T-helper 1 cell (primary cell): ENCODE measurements at places on chromosomes 12 and 14.

DNA sequence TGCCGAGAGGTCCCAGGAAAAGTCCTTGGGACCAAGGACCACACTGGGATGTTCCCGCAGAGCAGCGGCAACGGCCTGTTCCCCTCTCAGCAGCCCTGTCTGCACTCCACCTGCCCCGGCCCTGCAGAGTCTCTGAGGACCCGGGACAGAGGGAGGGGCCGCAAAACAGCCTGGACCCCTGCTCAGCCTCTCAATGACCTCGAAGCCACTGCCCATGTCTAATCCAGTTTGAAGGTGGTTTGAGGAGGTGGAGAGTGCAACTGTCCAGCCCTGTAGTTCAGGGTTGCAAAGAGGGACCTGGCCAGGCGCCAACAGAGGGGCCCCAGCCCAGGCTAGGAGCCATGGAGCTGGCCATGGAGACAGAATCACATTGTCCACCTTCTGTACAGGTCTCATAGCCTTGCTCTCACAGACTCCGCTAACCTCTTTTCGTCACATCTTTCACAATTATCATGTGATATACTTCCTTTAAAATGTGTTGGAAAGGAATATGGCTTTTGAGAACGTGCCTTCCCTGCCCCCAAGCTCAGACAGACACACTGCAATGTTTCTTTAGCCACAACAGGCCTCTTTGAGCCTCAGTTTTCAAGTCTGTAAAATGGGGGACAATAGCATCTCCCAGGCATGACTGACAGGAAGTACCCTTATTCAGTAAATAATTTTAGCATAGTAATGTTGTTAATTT lies 49.3 kb downstream of the ACTN1 start:
- DNase-seq = no peak

DNA sequence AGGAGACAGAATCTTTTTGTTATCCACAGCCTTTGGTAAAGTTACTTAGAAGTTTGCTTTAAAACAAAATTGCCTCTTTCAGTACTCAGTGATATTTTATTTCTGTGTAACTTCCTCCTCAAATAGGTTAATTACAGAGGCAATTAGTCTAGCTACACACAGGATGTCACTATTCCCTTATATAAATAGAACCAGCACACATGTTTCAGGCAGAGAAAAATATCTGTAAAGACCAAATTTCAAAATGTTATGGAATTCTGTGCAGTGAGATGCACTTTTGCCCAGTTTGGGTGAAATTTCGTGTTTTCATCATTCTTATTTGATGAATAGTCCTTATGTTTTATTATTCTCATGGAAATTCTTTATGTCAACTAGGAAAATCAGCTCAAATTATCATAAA lies 410.6 kb upstream of the SOX5 start:
- no peak for DNase-seq

- no peak for DNase-seq
Measured at GRCh38 chr12:66203820-66204219, 14.8 kb downstream of the IRAK3 start.

- no peak for DNase-seq
Measured at GRCh38 chr12:119940897-119941296, 48.1 kb upstream of the BICDL1 start.
